Stimulated activated CD4-positive, alpha-beta T cell treated with anti-CD3 and anti-CD28 coated beads, Interleukin-1b, Interleukin-23, amount 100 ng/mL, for 1 hour (primary cell): ENCODE measurements at places on chromosomes 6 and 20.

DNA sequence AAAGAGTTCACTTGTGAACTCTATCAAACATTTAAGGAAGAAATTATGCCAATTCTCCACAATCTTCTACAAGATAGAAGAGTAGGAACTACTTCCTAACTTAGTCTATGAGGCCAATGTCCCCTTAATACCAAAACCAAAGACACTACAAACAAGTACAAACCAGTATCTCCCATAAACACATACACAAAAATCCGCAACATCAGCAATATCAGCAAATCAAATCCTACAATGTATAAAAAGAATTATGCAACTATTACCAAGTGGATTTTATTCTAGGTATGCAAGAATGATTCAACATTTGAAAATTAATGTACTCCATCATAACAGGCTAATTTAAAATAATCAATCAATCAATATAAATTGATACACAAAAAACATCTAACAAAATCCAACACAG, 45.4 kb downstream of the SYCP2 start:
- no peak for DNase-seq

- DNase-seq, result no peak
Observed at GRCh38 chr6:51792273-51793030, 295.0 kb downstream of the PKHD1 start.

DNA sequence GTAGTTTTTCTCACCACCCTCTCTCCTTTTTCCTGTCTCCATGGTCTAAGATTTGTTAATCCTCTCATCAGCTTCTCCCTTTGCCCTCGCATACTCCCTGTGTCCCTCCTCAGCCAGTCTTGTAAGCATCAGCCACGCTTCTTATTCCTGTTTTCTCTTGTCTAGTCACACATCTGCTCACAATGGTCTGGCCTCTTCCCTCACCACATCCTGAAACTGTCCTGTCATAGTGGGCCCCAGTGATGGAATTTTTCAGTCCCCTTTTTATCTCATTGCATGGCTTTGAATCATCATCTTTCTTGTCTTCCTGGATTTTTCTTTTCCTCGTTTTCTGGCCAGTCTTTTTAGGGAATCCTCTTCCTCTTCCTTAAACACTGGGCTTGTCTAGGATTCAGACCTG, 57.2 kb downstream of the GFRA4 start:
- DNase-seq, result no peak

- no peak for DNase-seq
Observed at GRCh38 chr6:5752391-5752680, 254.4 kb downstream of the NRN1 start.

- DNase-seq, result no peak
Observed at GRCh38 chr6:70894001-70894400, 62.9 kb downstream of the B3GAT2 start.
